Stimulated activated CD4-positive, alpha-beta T cell treated with anti-CD3 and anti-CD28 coated beads, Interleukin-2, amount 100 ng/mL, for 48 hours (primary cell): ENCODE measurements at places on chromosomes 1 and 21.

DNA sequence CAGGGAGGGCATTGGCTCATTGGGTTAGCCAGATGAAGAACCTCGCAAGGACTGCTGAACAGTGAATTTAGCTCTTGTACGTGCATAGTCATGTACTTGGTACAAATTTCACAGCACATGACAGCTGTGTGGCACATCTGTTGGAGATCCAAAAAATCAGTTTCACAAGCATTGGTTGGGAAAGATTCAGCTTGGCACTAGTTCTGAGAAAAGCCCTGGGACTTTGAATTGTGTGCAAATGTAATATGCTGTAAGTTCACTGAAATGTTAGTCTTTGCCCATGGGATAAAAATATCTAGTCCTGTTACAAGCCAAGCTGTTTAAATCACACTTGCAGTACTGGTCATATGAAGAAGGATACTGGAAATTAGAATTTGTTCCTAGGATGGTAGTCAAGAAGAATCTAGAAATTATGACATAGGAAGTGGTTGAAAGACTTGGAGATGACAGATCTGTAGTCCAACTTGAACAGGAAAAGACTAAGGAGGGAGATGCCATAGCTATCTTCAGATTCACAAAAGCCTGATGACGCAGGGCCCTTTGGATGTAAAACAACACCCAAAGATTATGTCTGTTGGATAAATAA lies 19.2 kb downstream of the LAMC2 start:
- DNase-seq = no peak

- DNase-seq = no peak
Observed at GRCh38 chr1:115261496-115261895, 76.6 kb downstream of the NGF start.

GRCh38 chr1:85280636-85281035 lies 4.2 kb upstream of the BCL10 start:
- DNase-seq = no peak

GRCh38 chr1:231170875-231171274 lies 9.0 kb downstream of the TRIM67 start:
- DNase-seq = no peak

GRCh38 chr1:212967801-212968200 lies 17.5 kb downstream of the VASH2 start:
- DNase-seq = no peak

DNA sequence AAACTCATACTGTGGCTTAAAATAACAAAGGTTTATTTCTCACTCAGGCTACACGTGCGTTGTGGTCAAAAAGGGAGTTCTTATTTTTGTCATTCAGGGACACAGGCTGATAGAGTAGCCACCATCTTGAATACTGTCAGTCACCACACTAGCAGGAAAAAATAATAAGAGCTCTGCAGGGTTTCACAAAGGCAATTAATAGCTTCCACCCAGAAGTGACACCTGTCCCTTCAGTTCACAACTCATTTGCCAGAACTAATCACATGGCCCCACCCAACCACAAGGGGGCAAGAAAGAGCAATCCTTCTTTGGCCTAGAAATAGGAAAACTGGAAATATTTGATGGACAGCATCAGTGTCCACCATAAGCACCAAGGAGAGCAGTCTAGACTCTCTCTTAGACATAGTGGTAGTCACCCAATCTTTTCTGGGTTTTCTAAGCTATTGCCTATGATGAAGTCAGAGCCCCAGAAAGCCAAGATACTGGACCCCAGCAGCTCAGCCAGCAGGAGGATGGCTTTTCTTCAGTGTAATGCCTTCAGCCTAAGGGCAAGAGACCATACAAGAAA lies 8.2 kb downstream of the HAPLN2 start:
- DNase-seq = no peak

DNA sequence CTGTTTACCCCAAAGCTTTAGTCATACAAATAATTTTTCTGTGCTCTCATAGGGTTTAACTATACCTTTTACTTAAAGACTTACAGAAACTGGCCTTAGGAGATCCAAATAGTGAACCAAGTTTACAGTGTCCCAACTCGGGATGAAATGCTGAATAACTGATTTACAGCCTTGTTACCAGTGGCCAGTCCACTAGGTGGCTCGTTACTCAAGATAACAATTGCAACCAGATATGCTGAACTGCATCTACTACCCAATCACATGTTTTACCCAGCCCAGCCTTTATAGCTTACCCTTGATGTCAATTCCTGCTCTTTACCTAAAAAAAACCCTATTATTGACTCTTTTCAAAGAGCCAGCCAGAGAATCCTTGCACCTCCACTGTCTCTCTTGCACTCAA lies 1148.8 kb upstream of the ADGRL4 start:
- DNase-seq = no peak

DNA sequence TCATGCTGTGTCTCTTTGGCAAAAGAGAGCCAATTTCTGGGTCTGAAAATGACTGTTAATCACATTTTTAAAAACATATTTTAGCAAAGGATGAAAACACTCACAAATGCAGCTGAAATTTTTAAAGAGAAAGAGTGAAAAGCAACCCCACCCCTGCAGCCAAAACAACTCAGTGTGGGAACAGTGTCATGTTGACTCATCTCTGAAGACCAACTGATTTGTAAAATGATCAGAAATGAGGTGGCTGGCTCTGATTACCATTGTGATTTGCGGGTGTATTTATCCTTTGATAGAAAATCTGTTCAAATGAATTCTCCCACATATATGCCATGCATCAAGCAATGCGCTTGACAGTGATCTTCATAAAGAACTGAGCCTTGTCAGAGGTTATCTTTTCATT lies 287.0 kb upstream of the ESRRG start:
- no peak for DNase-seq

- no peak for DNase-seq
Observed at GRCh38 chr21:32367158-32367557, 25.7 kb downstream of the URB1 start.

DNA sequence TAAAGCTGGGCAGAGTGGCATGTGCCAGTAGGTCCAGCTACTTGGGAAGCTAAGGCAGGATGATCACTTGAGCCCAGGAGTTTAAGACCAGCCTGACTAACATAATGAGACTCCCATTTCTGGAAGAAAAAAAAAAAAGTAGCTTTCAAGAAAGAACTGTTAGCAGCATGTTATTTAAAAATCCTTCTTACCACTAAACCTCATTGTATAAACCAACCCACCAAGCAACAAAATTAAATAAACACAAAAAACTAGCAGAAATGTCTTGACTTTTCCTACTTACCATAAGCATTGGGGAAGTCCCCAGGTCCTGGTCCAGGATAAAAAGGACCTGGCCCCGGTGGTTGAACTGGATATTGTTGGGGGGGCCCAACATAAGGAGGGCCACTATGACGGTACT lies 192.9 kb upstream of the HP1BP3 start:
- DNase-seq = no peak

GRCh38 chr1:160397651-160398050 lies 2.7 kb upstream of the VANGL2 start:
- DNase-seq = no peak

DNA sequence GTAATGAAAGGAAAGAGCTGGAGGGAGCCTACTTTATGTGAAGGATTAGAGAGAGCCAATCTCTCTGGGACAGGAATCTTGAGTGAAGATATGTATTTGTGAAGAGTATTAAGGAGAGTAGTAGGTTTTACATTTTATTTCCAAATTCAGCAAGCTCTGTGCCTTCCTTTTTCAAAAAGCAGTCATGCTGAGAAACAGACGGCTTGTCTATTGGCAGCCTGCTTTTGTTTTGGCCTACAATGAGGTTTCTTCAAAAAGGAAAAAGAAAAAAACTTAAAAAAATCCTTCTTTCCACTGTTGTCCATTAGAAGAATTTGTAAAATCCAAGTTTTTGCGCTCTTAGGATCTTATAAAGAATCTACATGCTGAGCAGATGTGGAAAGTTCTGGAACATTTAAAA lies 103.6 kb upstream of the PTGFR start:
- DNase-seq = no peak

GRCh38 chr1:53315456-53316423 lies 12.1 kb downstream of the LRP8 start:
- DNase-seq = no peak

- DNase-seq = no peak
Observed at GRCh38 chr1:240803151-240803550, 191.2 kb upstream of the GREM2 start.

DNA sequence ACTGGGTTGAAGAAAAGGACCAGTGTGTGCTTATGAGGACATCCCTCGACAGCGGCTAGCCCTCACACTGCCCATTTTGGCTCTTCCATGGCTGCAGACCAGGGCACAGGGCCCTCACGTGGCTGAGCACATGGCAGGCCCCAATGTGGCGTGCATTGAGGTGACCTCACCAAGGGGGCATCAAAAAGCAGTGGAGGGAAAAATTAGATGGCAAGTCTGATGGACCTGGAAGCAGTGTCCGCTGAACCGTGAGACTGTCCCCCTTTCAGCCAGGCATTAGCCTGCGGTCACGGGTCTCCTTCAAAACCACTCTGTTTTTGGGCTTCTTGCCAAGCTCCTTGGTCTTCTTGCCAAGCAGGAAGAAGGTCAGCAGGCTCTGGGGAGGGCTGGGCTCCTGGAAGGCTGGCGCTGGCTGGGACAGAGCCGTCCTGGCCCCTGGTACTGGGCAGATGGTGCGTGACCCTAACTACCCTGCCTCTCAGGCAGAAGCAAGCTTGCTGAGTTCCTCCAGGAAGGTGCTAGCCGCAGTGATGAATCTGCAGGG lies 30.8 kb downstream of the TRIM67 start:
- no peak for DNase-seq

DNA sequence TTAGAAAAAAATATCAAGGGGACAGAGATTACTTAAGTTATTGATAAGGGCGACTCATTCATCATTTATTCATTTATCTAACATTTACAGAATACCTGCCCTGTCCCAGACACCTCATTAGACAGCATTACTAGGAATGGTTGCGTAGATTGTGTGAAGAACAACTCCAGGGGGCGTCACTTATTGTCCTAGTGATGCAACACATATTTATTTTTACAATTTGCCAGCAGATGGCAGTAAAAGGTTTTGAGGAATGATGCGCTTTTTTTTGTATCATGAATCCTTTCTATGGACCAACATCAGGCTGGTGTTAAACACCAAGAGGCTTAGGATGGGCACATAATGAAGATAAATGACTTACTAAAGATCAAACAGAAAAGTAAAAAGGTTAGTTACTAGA lies 5.5 kb downstream of the NCAM2 start:
- no peak for DNase-seq

GRCh38 chr21:43573921-43574320 lies 85.4 kb downstream of the HSF2BP start:
- no peak for DNase-seq

DNA sequence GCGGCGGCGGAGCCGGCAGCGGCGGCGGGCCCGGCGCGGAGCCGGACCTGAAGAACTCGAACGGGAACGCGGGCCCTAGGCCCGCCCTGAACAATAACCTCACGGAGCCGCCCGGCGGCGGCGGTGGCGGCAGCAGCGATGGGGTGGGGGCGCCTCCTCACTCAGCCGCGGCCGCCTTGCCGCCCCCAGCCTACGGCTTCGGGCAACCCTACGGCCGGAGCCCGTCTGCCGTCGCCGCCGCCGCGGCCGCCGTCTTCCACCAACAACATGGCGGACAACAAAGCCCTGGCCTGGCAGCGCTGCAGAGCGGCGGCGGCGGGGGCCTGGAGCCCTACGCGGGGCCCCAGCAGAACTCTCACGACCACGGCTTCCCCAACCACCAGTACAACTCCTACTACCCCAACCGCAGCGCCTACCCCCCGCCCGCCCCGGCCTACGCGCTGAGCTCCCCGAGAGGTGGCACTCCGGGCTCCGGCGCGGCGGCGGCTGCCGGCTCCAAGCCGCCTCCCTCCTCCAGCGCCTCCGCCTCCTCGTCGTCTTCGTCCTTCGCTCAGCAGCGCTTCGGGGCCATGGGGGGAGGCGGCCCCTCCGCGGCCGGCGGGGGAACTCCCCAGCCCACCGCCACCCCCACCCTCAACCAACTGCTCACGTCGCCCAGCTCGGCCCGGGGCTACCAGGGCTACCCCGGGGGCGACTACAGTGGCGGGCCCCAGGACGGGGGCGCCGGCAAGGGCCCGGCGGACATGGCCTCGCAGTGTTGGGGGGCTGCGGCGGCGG lies 1.0 kb downstream of the ARID1A start:
- DNase-seq = no peak

GRCh38 chr21:42016364-42016985 lies 6.3 kb upstream of the ZBTB21 start:
- DNase-seq = no peak

GRCh38 chr1:119713039-119713748 lies 1.5 kb downstream of the PHGDH start:
- no peak for DNase-seq

DNA sequence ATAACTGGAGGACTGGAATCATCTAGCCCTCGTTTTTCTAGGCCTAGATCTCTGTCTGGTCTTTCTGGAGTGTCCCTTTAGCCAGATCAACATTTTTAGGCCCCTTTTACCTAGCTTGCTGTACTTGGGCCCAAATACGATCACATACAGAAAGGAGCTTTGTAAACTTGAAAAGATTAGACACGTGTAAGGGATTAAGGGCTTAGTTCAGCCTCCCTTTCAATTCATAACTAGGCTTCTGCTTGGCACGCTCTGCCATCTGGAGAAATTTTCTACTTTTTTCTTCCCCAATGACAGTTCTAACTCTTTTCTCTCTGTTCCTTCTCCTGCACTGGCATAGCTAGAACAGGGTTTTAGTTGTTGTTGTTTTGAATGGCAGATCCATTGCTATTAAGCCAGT lies 153.3 kb upstream of the BEND5 start:
- no peak for DNase-seq

GRCh38 chr1:194358208-194358581 lies 1171.8 kb upstream of the B3GALT2 start:
- DNase-seq = no peak

DNA sequence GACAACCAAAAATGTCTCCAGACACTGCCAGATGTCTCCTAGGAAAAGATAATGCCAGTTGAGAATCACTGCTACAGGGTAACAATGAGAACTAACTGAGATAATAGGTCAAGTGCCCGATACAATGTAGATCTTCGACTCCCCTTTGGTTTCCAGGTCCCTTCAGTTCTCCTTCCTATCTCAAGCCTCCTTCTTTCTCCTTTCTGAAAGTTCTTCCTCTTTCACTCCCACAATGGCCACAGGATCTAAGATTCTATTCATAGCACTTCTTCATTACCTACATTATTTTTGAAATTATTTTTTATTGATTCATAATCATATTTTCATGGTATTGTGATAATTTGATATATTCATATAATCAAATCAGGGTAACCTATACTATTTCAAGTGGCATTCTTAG lies 6.3 kb downstream of the PFDN2 start:
- DNase-seq = no peak

DNA sequence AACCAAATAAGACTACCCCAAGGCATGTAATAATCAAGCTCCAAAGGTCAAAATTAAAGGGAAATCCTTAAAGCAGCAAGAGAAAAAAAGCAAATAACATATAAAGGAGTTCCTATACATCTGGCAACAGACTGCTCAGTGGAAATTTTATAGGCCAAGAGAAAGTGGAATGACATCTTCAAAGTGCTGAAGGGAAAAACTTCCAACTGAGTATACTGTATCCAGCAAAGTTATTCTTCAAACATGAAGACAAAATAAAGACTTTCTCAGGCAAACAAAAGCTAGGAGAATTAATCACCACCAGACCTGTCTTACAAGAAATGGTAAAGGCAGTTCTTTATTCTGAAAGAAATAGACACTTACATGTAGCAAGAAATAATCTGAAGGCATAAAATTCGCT lies 45.0 kb upstream of the SLC44A5 start:
- DNase-seq = no peak

GRCh38 chr1:36776256-36776655 lies 258.1 kb downstream of the GRIK3 start:
- DNase-seq = no peak

GRCh38 chr1:229022595-229023333 lies 248.1 kb upstream of the RAB4A start:
- no peak for DNase-seq
